ENCODE measurements at places on chromosomes 2 and 18.

- DNase-seq, result no peak
Observed at GRCh38 chr18:22932885-22933205, 283 bp upstream of the RBBP8 start.

- DNase-seq, result no peak
Observed at GRCh38 chr2:166106431-166107015, 21.3 kb downstream of the SCN1A start.

DNA sequence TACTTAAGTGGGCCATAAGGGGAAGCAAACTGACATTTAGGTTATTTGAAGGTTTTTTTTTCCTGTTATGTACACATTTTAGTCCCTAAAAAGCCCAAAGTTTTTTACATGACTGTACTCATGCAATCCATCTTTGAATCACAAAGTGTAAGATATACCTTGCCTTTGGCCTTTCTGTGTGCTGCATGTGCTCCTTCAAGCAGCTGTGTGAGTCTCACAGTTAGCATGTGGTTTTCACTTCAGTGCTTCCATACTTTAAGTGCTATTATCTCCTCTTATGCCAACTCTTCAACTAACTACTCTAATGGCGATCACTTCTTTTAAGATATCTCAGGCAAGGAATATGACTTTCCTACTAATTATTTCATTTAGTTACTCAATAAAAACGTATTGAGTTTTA lies 597.1 kb upstream of the ACVR2A start:
- no peak for DNase-seq

GRCh38 chr2:118169359-118170005 lies 81.2 kb downstream of the INSIG2 start:
- no peak for DNase-seq

GRCh38 chr2:79235135-79235534 lies 75.6 kb upstream of the REG3A start:
- DNase-seq, result no peak

- DNase-seq, result no peak
Observed at GRCh38 chr2:222208010-222208690, 90.6 kb downstream of the PAX3 start.

GRCh38 chr2:126646026-126646425 lies 9.9 kb upstream of the GYPC start:
- DNase-seq, result no peak

DNA sequence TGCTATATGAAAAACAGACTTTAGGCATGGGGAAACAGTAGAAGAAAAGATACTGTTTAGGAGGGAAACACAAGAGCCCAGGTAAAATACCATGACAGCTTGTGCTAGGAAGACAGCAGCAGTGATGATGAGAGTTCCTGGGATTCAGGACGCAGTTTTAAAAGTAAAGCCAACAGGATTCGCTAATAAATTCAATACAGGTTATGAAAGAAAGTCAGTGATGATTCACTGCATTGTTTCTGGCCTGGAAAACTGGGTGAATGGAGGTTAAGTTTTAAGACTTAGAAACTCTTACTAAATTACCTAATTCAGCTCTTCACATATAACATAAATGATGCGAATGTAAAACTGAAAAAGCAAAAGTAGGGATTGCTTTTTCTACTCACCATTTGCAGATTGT lies 27.9 kb upstream of the RNU4ATAC start:
- DNase-seq, result no peak

Data from stimulated activated CD8-positive, alpha-beta memory T cell treated with anti-CD3 and anti-CD28 coated beads, Interleukin-4, amount 100 ng/mL, for 1 hour (primary cell).